Cortex of kidney (tissue), 1 donor: ENCODE measurements at places on chromosomes 13 and 19.

DNA sequence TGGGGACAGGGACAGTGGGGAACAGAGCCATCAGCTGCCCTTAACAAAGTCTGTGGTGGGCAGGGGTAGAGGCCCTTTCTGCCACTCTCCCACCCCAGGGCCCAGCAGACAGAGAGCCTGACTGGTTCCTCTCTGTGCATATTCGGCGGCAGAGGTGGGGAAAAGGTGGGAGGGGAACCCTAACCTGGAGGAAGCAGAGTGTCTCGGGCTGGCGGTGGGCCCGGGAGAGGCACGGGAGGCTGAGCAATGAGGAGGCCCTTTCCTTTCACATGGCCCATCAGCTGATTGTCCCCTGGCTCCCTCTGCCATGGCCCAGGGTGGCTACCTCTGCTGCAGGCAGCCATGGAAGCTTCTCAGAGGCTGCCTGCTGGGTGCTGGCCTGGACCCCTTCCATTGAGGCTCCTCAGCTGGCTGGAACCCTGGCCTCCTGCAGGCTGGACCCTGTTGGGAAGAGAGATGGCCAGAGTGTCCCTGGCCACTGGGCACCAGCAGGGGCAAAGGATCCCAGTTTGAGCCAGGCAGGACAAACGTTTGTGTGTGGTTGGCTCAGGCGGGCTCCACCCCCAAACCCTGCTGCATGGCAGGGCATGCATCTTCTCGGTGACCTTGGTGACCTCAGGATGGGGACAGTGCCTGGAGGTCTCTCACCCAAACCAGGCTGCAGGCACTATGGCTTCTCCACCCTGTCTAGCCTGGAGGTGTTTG is 202.8 kb upstream of the ZNF536 start:
- DNase-seq = no peak

DNA sequence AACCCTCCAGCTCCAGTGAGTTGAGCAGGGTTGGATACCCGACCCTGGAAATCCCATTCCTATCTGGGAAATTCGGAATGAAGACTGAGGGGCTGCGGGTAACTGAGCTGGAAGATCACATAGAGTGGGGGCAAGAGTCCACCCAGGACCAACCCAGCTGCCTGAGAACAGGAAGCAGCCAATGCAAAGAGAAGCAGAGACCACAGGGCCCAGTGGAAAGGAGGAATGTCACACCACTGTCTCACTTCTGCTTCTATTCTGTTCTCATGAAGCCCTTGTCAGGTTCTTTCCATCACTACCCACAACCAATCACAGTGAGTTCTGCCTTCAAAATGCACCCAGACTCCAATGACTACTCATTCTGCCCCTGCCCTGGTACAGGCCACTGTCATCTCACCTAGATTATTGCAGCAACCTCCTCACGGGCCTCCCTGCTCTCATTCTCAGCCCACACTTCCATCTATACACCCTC is 15.3 kb downstream of the DYRK1B start:
- DNase-seq = no peak

DNA sequence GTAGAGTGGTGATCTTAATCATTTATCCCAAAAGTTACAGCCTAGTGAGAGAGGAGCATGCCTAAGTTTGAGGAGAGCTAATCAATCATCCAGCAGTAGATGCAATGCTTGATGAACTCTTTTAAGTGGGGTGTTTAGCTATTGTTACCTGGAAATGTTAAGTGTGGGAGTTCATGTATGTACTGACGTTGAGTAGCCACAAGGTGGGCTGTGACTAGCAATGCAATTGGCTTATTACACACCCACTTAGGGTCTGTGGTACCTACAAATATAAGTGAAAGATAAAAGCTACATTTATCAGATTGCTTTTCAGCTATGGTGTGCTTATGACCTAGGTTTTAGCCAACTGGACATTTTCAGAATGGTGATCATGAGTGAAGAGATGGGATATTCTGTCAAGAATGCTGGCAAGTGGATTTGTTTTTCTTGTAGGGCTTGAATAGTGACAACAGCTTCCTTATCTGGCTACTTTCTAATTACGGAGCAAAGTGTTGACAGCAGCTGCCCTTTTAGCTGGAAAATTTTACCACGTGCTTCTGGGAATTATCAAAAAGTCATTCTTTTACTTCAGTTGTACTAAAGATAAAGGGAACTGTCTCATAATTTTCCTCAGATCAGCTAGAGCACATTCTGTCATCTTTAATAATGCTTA is 170.6 kb downstream of the POSTN start:
- DNase-seq = no peak

DNA sequence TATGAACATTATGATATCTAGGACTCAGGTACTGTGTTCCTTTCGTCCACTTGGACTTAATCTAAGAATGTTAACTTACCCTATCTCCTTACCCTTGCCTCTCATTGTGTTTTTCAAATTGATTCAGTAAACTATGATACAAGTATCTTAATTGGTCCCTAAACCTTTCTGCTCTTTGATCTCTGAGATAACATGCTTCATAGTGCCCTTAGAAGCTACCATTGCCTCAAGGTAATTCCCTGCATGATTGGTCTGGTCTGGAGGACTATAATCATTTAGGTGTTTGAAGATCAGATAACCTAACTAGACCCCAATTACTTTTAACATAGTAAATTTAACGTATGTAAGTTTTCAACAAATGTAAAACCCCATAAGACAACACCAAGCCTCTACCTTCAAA is 169.9 kb upstream of the NBEA start:
- no peak for DNase-seq

- no peak for DNase-seq
These were observed 757 bp downstream of the EGLN2 start for GRCh38 chr19:40799558-40800338.

GRCh38 chr13:31986676-31987470 is 44.7 kb upstream of the FRY start:
- DNase-seq = no peak

- DNase-seq = no peak
These were observed 491.5 kb downstream of the OLFM4 start for GRCh38 chr13:53520132-53520531.

GRCh38 chr19:29945017-29945416 is 3.0 kb downstream of the URI1 start:
- DNase-seq = no peak

DNA sequence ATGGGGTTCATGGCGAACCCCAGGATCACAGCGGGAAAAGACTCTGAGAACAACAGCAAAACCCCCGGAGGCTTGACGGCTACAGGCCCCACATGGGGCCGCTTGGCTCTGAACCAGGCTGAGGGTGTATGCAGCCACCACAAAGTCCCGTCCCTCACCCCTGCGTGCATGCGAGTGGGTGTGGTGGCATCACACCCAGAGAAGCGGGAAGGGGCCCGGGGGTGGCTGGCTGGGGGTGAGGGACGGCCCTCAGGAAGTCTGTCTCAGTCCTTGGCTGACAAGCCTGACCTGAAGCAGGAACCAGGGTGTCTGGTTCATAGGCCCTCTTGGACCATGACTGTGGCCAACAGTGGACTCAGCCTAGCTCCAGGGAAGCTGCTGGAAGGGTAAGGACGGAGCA is 34.2 kb downstream of the CEBPG start:
- no peak for DNase-seq

- DNase-seq = no peak
These were observed 27.1 kb downstream of the SUGP2 start for GRCh38 chr19:19006213-19006612.

DNA sequence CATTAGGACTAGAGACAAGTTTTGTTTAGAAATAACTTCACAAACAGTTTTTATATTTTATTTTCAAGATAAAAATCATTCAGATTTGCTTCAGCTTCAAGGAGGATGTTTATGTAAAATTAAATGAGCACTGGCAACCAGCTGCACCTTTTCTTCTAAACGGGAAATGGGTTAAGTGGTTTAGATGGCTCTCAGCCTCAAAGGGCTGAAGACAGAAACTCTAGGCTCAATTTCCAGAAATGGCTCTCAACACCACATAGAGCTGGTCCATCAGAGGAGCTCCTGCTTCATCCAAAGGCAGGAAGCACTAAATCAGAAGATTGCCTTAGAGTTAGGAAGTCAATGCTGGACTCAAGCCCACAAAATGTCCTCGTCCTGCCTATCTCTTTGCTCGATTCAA is 74.7 kb downstream of the ZNF429 start:
- no peak for DNase-seq

DNA sequence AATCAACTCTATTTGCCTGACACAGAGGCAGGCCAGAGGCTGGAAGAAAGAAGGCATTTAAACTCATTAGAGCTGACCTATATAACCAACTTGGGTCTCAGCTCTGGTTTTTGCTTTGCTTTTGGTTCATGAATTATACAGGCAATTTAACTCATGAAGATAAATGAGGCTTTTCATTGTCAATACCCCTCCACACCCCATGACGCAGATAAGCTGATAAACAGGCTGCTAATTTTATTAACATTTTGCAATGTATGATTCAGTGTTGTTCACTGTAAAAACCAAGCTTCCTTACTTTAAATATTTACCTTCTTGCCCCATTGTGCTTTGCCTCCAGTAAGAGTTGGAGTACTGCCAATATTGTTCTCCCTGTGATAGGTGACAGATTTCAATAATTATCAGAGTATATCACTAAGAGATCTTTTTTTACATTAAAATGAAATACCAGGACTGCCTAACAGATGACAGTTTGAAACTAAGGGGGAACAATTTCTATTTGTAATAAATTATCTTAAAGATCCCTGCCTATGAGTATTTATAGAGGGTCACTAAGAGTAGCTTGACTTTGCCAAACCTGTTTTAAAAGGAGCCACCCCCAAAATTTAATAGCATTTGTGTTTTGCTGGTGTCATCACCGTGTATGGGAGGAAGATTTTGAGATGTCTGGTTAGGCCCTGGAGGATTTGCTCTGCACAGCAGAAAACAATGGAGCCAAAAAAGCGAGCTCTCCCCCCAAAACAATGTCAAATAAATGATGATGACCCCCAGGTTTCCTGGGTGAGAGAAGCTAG is 472.7 kb upstream of the NBEA start:
- no peak for DNase-seq

GRCh38 chr19:31066385-31066784 is 282.9 kb downstream of the TSHZ3 start:
- DNase-seq = no peak

GRCh38 chr13:102658660-102659059 is 36.2 kb downstream of the METTL21C start:
- DNase-seq = no peak

DNA sequence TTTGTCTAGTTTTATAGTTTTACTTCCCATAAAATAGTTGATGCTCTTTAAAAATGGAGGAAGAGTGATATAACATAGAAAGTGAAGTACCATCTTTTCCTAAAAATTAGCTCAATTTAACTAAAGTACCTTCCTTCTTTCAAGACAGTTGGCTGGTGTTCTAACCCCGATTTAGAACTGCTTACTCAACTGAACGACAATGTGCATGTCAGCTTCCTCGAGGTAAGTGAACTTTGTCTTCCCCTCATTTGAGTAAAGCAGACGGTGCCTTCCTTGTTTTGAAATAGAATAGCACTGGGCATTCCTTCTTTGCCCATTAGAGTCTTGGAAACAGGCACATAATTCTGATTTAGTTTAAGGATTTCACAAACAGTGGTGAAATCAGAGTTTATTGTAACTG is 1519.2 kb downstream of the EFNB2 start:
- no peak for DNase-seq

DNA sequence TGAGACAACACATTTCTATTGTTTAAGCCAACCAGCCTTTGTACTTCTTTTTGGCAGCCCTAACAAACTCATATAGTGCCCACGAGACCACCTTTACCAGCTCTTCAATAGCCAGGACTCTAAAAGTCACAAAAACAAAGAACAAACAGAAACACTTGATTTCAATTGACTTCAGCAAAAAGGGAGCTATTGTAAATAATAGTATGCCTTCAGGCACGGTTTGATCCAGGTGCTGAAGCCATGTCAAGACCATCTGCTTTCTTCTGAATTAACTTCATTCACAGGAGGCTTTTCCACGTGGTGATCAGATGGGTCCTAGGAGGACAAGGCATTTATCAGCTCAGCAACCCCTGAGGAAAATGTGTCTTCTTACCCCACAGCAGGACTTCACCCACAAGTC is 53.8 kb downstream of the TINCR start:
- DNase-seq = no peak

DNA sequence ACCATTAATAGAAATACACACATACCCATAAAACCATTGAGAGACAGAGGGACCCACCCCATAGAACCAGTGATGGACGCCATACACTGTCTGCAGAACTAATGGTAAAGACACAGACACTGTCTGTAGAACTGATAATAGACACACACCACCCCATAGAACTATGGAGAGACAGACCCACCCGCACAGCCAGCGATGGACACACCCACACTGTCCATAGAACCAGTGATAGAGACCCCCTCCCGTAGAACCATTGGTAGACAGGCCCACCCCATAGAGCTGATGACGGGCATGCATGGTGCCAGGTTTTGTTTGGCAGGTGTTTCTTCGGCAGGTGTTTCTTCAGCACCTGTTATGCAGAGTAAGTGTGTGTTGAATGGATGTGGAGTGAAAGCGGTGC is 88.3 kb upstream of the TEX29 start:
- no peak for DNase-seq

GRCh38 chr13:19567820-19568534 is 6.6 kb upstream of the TPTE2 start:
- no peak for DNase-seq

GRCh38 chr13:24264976-24265375 is 44.4 kb upstream of the C1QTNF9 start:
- DNase-seq = no peak

DNA sequence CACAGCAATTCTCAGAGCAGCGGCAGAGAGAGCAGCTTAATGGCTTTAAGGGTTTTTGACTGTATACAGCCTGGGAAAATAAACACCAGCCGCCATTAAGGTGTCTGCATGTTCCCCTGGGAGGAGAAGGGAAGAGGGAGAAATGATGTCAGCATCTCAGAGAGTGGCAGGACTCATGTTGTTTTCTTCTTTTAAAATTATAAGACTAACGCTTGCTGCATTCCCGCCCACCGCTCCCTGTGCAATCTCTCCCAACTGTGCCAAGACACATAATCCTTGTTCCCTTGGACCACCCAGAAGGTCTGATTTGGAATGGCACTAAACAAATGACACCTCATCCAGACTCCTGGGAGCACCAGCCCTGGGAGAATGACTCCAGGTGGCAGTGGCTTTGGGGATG is 27.7 kb upstream of the FAM216B start:
- no peak for DNase-seq

DNA sequence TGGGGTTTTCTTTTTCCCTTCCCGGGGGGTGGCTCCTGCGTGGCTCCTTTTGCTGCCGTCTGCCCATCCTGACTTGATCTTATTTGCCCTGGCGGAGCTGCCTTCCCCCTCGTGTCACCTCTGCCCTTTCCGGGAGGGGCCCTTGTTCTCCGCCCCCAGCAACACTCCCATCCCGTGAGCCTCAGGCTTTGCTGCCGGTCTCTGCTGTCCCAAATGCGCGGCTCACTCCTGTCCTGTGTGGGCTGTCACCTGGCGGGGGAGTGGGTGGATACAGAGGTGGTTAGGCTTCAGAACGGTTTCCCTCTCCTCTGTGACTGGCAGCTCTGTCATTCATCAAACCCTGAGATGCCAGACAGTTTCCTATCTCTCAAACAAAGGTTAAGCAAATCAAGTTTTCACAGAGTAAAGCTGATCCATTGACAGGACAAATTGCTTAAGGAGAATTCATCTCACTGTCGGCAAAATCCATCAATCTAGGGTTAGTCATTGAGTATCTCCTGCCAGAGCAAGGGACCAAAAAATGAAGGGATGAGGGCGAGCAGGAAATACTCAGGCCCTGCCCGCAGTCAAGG is 84.0 kb downstream of the ANKRD10 start:
- no peak for DNase-seq
